HFFc6 (cell line): ENCODE measurements at places on chromosomes 11 and 22. TPM values are rescaled to one million over a fixed set of nuclear protein-coding genes. Genes with fewer than 3 reads are reported as not detected.

DNA sequence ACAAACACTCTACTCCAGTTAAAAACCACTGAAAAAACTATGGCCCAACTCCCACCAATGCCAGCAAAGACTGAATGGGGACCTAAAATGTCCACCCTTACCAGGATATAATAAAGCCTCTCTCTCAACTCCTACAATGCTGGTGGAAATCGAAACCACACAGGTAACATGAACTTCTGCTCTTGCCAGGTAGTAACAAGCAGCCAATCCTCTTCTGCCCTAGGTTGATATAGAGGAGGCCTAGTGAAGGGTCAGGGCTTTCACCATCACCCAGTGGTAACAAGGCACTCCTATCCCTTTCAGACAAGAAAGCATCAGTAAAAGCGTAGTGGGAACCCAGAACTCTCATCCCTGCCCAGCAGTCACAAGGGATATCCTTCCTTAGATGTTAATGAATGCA is 22.6 kb downstream of the DCUN1D5 start:
- DNase-seq: no peak
- no peak overlapping the region for H3K27ac ChIP-seq
- H3K4me3 ChIP-seq: no peak overlapping the region
- H3K27me3 ChIP-seq: no peaks in the 10 kb centered on the region
- H3K4me1 ChIP-seq: peaks cover 20% of the 10 kb centered on the region

DNA sequence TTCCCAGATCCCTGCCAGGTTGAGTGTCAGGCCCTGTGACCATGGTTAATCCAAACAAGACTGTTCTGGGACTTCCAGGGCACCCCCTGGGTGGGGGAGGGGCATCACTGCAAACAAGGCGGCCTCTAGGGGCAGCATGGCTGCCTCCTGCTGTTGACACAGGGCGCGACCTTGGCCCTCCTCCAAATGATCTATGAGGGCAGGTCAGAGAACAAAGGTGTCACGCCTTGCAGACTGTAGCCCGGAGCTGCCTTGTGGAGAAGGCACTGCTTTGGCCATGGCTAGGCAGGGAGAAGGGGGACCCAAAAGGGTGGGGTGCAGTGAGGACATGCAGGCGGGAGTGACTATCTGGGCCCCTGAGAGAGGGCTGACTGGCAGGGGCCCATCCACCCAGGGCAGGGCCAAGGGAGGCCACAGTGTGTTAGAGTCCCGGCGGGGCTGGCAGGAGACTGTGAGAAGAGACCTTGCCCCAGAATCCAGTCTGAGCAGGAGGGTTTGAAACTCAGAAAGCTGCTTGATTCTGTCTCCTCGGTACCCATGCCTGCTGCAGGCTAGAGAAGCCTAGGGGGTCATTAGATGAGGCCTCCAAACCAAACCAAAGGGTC is 35.6 kb downstream of the KCNC1 start:
- DNase-seq: no peak
- H3K36me3 ChIP-seq: no peaks in the 10 kb centered on the region
- H3K4me3 ChIP-seq: no peak overlapping the region
- H3K27me3 ChIP-seq: peaks cover 15% of the 10 kb centered on the region
- H3K4me1 ChIP-seq: 0 out of 2 replicates have a peak, but pooled peaks cover 1% of the 10 kb centered on the region

DNA sequence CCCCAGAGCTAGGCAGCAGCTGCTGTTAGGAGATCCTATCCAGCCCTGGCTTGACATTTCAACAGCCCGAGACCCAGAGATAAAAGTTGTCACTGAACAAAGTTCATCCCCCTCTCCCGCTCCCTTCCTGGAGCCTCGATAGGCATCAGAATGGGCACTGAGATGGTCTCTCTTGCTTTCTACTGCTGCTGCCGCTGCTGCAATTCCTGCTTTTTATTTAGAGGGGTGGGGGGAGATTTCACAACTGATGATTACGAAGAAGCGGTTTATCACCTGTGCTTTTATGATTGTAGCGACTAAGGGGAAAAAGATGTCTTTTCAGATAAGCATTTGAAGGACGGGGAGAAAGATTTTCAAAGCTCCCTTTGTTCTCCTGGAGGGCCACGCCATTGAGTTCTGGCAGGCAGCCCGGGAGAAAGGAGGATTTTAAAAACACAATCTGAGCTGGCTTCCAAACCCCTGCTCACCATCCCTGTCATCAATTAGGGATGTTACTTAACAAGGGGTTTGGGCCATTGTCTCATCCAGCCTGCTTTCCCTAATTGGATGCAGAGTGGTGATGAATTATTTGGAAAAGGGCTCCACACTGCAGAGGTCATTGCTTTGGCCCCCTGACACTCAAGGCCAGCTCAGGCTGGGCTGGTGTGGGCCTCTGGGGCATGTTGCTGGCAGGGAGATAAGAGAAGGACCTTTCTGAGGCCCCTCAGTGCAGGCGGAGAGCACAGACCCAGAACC is 344.7 kb downstream of the BUD13 start:
- DNase-seq: no peak
- H3K4me3 ChIP-seq: no peak overlapping the region
- no peaks in the 10 kb centered on the region for H3K4me1 ChIP-seq
- no peak overlapping the region for H3K27ac ChIP-seq

- no peaks in the 10 kb centered on the region; the same call in 1 of the 2 replicates for H3K27me3 ChIP-seq
- H3K36me3 ChIP-seq: no peaks in the 10 kb centered on the region
These were observed 411.8 kb upstream of the CCDC179 start for GRCh38 chr11:23272095-23272494.

DNA sequence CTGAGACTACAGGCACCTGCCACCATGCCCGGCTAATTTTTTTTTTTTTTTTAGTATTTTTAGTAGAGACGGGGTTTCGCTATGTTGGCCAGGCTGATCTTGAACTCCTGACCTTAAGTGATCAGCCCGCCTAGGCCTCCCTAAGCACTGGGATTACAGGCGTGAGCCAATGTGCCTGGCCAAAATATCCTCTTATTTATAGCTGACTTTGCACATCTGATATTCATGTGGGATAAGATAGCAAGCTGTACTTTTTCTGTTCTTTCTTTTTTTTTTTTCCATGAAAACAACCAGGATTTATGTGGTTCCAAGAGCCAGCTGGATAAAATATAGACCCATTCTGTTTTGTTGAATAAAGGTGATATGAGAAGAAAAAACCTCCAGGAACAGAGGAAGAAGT is 12.1 kb upstream of the XBP1 start:
- H3K36me3 ChIP-seq: no peaks in the 10 kb centered on the region
- no peaks in the 10 kb centered on the region for H3K27me3 ChIP-seq
- no peak for DNase-seq
- no peak overlapping the region for H3K4me3 ChIP-seq

F2 gene
- not detected in 3 replicates for total RNA-seq

SLC17A6 gene
- total RNA-seq: not detected in 3 replicates
